ENCODE measurements at places on chromosomes 3 and 15.

GRCh38 chr15:68176601-68177000, 28.5 kb downstream of the CALML4 start:
- no peak for DNase-seq

GRCh38 chr3:156630773-156631093, 43.7 kb upstream of the TIPARP start:
- no peak for DNase-seq

DNA sequence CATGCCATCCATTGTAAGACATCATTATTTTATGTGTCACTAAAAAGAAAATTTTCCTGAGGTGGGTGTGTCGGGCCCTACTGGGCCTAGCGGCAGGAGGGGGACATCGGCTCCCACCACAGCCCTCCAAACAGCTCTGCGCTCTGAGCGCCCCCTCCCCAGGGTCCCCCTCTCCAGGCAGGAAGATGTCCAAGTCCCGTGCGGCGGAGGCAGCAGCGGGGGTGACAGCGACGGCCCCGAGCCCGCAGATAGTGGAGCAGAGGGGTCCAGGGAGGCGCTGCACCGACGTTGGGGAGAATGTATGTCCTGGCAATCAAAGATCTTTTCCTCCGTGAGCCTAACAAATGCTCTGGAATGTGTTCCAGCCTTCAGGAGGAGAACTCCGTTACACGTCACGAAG, 24.3 kb downstream of the GPR160 start:
- no peak for DNase-seq

GRCh38 chr3:169260296-169260695, 403.2 kb downstream of the MECOM start:
- no peak for DNase-seq

GRCh38 chr3:107910713-107911259, 180.0 kb downstream of the CD47 start:
- DNase-seq = peak; percentile 14

- no peak for DNase-seq
Observed at GRCh38 chr15:85947936-85948335, 131.7 kb upstream of the AGBL1 start.

- DNase-seq = no peak
Observed at GRCh38 chr15:65939901-65940617, 70.8 kb downstream of the RAB11A start.

- DNase-seq = no peak
Observed at GRCh38 chr3:172324611-172325203, 123.5 kb downstream of the GHSR start.
